ENCODE measurements at places on chromosomes 12 and 14.

- no peak for DNase-seq
Observed at GRCh38 chr12:91364471-91365184, 182.0 kb upstream of the DCN start.

GRCh38 chr12:50069069-50069468 lies 11.7 kb downstream of the ASIC1 start:
- no peak for DNase-seq

DNA sequence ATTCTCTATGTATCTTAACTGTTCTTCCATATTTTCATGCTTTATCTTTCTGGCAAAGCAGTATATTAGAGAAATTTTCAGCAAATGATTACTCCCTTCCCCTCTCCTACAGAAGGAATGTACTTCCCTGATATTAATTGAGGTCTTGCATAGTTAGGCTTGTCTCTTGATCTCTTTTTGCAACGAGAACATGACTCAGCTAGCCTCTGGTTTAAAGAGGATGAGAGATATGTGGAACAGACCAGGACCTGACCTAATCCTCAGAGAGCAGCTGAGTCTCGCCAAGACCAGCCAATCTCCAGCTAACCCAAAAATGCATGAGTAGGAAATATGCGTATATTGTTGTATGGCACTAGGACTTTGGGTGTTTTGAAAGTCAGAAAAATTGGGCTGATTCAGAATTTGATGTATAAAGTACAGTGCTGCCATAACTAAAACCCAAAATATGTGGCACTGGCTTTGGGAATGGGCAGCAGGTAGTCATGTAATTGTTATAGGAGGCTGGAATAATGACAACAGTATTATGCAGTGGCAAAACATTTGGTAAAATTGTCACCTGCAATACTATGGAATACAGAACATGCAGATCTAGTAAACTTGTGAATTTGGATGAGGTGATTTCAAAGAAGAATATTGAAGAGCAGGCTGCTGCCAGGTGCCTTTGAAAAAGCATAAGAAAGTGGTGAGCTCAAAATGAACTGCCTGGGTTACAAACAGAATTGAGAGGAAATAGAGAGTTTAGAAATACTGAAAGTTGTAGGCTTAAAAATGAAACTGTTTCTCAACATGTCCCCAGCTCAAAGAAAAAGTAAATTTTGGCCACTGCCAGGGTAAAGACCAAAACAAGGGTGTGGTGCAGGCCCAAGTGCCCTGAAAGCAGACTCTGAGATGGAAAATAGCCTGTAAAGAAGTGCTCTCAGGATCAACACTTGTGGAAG lies 9.3 kb upstream of the USP15 start:
- DNase-seq, result no peak

DNA sequence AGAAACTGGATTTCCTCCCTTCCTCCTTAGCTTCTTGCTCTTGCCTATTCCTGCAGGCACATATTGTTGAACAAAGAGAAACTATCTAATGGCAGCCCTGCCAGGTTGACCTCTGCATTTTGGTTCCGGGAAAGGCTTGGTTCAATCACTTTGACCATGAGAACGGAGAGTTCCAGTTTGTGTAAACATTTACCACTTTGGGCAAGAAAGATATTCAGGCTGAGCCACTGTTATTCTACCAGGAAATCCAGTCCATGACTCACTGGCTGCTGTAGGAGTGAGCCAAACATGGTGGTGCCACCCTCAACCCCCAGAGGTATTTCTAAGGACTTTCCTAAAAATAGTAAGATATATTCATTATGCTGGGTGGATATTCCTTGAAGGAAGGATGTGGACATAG lies 242.2 kb upstream of the OR4E1 start:
- no peak for DNase-seq

GRCh38 chr14:104973385-104974145 lies 4.6 kb downstream of the AHNAK2 start:
- DNase-seq, result no peak

DNA sequence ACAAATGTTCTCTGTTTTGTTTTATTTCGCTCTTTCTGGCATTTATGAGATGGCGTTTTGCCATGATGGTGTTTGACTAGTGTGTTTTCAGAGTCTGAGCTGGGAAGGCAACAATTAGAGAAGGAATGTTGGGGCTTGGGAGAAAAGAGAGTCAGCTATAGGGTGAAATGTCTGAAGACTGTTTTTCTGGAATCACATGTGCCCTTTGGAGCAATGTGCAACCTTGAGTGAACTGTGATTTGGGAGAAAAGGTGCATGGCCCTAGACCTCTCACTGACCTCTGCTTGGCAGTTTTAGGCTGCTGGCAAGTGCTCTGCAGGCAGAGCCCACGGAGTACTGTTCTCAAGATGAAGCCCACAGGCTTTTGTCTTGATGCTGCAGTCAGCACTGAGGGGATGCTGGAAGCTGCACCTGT lies 379.9 kb upstream of the PDE3A start:
- DNase-seq, result no peak

- no peak for DNase-seq
Observed at GRCh38 chr14:27127838-27128237, 530.0 kb upstream of the NOVA1 start.

- no peak for DNase-seq
Observed at GRCh38 chr12:4303750-4304149, 17.3 kb upstream of the TIGAR start.

- DNase-seq, result no peak
Observed at GRCh38 chr12:21831791-21832344, 57.4 kb upstream of the KCNJ8 start.

- peak; percentile 54 for DNase-seq
Observed at GRCh38 chr12:110015132-110015531, 15.9 kb downstream of the ANKRD13A start.

- DNase-seq, result no peak
Observed at GRCh38 chr14:51660741-51661140, 9.0 kb downstream of the FRMD6 start.

DNA sequence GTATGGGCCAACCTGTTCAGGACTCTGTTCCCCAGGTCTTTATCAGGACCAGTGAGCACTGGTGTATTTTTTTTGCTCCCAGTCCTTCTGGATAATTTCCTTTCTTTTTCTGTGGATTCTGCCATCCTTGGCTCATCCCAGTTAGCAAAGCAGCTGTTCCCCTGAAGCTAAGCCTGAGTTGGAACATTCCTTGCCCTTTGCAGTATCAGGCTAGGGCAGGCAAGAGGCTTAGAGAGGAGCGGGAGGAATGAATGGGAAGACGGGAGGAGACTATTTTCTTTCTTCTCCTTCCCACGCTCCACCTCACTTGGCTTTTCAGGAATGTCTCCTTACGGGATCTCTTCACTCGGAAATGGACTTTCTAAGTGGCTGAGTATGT lies 29.2 kb downstream of the ERG28 start:
- no peak for DNase-seq

- DNase-seq, result no peak
Observed at GRCh38 chr12:67338426-67338825, 69.3 kb downstream of the CAND1 start.

- DNase-seq, result no peak
Observed at GRCh38 chr14:68141281-68142088, 321.9 kb downstream of the RAD51B start.

- DNase-seq, result no peak
Observed at GRCh38 chr14:23085458-23085857, 9.5 kb downstream of the ACIN1 start.

Data from CD4-positive, alpha-beta T cell treated with Interleukin-10 for 1 hour (primary cell).